Activated T-cell treated with anti-CD3 and anti-CD28 coated beads, Interleukin-2, amount 50 U/mL, for 4 hours (primary cell): ENCODE measurements at places on chromosomes 7 and 10.

- no peak for DNase-seq
Observed at GRCh38 chr7:134301592-134301991, 15.1 kb downstream of the SLC35B4 start.

- no peak for DNase-seq
Observed at GRCh38 chr10:123549761-123550454, 116.2 kb upstream of the GPR26 start.

GRCh38 chr7:6616854-6617643 lies 1.6 kb downstream of the ZNF853 start:
- DNase-seq = no peak

DNA sequence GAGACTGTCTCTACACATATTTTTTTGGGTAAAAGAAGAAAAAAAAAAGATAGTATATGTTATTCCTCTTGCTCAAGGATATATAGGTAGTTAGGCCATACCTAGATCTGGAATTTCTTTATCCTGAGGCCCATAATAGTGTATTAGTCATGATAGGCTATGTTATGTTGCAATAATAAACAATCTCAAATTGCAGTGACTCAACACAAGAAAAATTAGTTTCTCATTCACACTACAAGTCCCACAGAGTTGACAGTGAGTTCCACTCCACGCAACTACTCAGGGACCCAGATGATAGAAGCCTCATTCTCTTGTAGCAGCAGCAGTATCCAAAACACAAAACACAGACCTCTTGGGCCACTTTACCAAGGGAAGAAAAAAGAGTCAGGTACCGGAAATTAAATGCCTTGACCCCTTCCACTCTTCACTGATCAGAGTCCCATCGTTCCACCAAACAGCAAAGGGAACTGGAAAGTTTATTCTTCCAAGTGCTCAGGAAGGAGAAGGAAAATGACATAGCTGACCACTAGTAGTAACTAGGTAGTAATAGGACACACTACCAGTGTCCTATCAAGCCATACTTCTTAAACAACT lies 7.4 kb upstream of the C10orf67 start:
- DNase-seq = no peak

GRCh38 chr7:106616708-106617051 lies 44.3 kb downstream of the CCDC71L start:
- DNase-seq = no peak

DNA sequence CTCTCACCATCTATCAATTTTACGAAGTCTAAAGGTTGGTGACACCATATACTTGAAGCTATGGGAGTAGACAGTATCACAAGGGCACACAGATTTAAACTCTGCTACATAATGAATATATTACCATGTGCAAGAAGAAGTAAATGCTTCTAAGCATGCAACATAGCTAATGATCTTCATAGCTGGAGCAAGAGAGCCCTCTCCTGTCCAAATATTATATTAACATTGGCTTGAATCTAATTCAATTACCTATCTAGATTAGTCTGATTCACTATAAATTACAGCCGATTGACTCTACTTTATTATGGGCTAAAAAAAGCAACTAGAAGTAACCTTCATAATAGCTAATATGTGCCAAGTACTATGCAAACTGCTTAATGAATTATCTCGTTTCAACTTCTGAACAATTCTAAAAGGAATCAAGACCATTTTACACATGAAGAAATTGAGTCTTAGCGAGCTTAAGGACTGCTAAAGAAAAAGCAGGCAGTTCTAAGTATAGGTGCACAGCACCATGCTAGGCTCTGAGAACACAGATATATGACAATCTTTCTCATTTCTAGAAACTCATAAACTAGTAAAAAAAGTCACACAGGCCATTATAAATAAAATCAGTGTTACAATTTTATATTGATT lies 21.9 kb downstream of the FRA10AC1 start:
- no peak for DNase-seq

DNA sequence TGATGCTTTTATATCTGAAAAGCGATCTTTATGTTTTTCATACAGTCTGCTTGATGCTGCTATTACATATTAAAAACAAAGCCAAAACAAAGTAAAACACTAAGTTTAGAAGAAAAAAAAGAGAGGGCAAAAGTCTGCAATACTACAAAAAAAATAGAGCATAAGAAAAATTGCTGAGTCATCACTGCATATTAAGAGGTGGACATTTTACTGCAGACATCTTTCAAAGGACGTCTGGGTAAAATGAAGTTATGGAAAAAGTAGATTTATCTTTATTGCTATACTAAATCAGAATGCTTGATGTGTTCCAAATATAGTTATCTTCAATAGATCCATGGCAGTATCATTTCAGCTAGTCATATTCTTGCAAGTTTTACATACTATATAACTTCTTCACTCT lies 172.0 kb downstream of the MAGI2 start:
- no peak for DNase-seq
